ENCODE measurements at places on chromosomes 7 and 10.

- no peak for DNase-seq
Measured at GRCh38 chr10:49837685-49838084, 75.6 kb upstream of the OGDHL start.

DNA sequence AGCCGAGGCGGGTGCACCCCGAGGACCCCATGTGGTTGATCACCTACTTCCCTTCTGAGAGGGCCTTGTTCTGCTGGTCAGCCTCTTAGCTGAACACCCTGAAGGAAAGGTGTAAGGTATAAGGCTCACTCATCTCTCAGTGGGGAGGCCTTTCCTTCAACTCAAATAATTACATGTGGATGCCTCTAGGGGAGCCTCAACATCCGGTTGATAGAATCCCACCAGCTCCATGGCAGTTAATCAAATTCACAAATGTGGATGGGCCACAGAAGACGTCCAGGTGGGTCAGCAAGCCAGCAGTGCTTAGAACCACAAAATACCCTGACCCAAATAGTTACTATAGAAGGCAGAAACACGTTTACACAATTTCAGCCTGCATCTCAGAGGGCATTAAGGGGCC lies 37.7 kb upstream of the ZNF32 start:
- no peak for DNase-seq

DNA sequence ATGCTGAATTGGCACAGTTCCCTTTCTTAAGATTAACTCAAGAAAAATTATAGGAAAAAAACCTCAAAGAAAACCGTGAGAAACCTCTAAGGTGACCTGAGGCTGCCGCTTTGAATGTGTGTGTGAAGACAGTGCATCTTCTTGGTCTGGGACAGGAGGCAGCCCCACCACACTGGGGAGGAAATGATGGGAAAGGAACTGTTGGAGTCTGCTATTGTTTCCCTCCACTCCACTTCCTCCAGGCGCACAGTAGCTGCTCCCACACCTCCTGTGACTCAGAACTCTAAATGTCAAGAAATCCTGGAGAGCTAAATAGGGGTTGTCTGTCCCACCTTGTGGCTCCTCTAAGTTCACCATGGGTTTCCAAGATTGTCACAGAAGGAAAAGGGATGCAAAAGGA lies 179.4 kb downstream of the PDE1C start:
- DNase-seq, result no peak

DNA sequence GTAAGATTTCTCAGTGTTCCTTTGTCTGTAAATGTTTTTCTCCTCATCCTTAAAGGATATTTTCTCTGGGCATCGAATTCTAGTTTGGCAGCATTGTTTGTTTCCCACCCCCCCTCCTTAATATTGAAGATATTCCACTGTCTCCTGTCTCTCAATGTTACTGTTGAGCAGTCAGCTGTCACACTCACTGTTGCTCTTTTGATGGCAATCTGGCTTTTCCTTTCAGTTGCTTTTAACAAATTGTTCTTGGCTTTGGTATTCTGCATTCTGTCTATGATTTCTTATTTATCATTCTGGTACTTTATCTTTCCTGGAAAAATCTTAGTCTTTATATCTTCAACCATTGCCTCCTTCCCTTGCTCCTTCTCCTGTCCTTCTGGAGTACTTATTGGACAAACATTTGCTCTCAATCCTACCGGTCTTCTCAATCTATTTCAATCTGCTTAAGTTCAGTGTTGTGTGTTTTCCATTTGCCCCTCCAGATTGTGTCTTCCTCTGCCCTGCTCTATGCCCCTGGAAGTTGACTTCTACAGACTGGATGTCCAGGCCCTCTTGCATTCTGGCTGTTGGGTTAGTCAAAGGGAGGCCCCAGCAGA lies 9.3 kb upstream of the GTPBP4 start:
- DNase-seq, result no peak

GRCh38 chr7:153640586-153640985 lies 411.6 kb upstream of the DPP6 start:
- DNase-seq, result no peak

- no peak for DNase-seq
Measured at GRCh38 chr7:24130631-24131030, 153.4 kb upstream of the NPY start.

DNA sequence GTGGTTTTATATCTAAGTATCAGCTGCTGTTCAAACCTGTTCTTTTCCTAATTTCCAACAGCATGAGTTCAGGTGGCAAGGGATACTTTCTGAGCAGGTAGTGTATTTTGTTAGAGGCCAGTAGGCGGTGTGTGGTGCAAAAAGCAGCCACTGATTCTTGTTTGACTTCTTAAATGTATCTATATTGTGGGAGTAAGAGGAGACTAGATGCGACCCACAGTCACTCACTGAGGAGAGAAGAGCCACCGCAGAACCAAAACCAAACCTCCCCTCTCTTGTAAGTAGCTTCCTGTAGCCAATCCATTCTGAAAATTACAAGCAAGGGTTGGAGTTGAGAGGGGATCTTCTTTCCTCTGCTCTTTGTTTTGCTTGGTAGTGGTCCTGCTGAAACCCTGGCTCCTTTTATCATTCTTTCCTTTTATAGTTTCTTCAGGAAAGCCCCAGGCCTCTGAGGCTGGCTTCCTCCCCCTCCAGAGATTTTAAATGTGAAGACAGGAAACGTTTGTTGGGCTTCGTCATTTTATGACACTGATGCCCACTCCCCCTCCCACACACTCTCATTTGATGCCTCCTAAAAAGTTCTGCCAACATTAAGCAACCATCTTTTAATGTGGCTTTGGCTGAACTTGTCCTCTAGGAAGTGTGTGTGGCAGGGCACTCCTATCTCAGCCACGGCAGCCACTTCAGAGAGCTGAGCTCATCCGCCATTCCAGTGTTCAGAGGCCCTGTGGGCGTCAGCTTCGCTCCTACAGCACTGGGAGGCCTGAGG lies 566.0 kb downstream of the SUGCT start:
- no peak for DNase-seq

- no peak for DNase-seq
Measured at GRCh38 chr10:29266641-29267040, 22.2 kb upstream of the LYZL1 start.

DNA sequence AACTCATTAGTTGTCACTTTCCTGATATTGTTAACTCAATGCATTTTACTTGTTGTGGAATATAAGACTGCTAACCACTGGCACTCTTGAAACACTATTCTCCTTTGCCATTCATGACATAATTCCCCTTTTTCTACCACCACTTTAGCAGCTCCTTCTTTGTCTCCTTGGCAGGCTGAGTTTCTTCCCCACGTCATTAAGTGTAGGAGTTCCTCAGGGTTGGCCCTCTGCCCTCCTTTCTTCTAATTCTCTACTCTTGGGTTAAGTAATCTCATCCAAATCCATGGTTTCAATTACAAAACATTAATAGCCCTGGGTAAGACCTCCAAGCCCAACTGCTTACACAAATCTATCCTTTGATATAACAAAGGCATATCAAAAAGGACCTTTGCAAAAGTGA lies 175.1 kb downstream of the HGF start:
- DNase-seq, result no peak

DNA sequence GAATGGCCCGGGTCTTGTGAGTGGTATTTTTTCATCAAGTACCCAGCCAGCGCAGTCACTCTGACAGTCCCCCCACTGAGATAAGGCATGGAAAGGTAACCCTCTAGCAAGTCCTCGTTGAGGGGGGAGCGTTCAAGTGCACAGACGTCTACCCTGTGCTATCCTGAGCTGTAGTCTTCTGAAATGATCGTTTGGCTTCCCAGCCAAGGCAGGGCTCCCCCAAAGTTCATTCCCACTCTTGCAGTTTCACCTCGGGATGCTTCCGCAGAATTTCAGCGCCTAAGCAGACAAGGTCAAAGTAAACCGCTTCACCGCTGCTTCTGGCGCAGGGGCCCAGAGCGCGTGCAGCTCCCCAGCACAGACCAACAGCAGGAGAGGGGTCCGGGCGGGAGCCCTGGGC lies 1.8 kb downstream of the INSYN2A start:
- no peak for DNase-seq

GRCh38 chr7:98722402-98722801 lies 105.3 kb downstream of the NPTX2 start:
- DNase-seq, result no peak

- no peak for DNase-seq
Measured at GRCh38 chr7:5333121-5334045, 50.6 kb downstream of the SLC29A4 start.

DNA sequence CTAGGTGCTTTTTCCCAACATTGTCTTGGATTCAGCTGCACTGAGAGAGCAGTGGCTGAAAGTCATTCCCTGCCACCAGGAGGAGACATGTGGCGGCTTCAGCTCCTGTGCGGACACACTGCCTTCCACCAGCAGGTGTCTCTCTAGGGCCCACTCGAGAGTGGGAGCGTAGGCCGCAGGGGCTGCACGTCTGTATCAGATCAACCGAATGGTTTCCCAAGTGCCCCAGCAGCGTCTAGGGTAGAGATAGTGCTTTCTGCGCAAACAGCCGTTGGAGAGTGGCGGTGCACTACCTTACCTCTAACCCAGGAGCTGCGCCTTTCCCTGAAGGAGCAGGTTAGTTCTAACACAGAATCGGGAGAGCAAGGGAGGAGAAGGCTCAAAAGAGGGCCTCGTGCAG lies 31.7 kb downstream of the PAPOLB start:
- peak; percentile 26 for DNase-seq

DNA sequence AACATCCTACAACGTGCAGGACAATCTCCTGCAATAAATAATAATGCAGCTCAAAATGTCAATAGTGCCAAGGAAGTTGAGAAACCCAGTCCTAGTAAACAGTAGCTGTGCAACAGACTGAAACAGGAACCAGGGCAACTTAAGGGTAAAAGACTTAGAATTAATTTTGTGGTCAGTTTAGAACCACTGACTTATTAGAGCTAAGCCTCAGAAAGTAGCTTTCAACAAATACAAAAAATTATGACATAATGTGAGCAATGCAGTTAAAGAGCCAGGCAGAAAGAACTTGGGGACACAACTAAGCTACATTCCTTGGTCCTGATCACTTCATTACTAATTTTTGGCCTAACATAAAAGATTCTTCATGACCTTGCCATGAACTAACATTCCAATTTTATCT lies 195.4 kb downstream of the MACC1 start:
- DNase-seq, result no peak

GRCh38 chr10:75108684-75109458 lies 2.6 kb upstream of the SAMD8 start:
- no peak for DNase-seq

DNA sequence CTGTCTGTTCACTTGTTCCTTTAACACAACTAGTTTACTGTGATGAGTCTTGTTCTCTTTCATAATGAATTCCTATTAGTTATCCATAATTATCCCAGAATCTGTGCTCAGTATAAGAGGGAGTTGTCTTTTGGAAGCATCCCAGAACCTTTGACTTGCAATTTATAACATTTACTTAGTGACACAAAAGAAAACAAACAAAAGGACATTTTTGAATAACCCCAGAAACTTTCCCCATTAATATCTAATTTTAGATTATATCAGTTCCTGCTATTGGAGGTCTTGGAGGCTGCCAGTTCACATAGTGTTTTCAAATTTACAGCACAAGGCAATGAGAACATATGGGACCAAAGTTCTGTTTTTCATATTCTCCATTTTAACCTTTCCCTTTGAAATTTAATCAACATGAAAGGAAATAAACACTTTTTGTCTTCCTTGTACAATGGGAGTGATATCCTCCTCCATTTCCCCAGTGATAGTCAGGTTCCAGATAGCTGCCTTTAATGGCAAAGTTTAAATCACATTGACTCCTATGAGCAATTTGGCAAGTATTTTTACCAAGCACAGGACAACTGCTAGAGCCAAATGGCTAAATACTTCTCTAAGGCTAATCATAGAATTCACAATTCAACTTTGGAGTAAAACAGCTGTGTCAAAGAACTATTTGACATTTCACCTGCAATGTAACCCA lies 37.1 kb upstream of the GNAT3 start:
- DNase-seq, result no peak

DNA sequence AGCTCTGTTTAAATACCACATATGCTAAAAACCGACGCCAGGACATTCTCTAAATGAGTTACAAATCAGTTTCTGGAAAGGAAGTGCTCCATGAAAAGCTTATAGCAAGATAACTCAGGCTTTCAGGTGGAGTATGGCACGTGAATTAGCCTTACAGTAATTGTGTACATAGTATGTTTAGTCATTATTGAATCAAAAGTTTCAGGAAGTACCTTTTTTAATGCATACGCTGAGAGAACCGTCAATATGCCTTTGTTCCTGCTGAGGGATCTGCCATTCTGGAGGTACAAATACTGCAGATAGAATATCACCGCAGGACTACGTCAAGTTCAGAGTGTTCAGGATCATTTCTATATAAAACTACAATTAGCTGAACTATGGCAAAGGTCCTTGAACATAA lies 45.7 kb downstream of the ANKMY2 start:
- DNase-seq, result no peak
